ENCODE measurements at places on chromosomes 7 and 10.

DNA sequence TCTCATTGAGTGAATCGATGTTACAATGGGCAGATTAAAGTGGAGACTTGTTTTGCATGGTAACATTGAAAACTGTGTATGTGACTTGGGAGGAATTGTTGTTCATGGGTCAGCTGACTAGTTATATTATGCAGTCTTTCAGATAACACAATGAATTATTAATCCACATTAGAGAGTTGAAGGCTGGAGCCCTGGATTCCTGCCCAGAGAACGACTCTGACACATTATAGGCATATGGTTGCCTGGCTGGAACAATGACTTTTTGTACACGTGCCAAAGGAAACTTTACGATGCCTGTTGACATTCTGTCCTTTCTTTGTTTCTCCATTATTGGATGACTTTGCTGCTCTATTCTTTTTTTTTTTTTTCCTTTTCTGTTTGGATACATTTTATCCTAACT is 52.3 kb upstream of the TMEM229A start:
- peak; percentile 98 for DNase-seq

- no peak for DNase-seq
These were observed 284.9 kb upstream of the AOAH start for GRCh38 chr7:37009125-37009675.

DNA sequence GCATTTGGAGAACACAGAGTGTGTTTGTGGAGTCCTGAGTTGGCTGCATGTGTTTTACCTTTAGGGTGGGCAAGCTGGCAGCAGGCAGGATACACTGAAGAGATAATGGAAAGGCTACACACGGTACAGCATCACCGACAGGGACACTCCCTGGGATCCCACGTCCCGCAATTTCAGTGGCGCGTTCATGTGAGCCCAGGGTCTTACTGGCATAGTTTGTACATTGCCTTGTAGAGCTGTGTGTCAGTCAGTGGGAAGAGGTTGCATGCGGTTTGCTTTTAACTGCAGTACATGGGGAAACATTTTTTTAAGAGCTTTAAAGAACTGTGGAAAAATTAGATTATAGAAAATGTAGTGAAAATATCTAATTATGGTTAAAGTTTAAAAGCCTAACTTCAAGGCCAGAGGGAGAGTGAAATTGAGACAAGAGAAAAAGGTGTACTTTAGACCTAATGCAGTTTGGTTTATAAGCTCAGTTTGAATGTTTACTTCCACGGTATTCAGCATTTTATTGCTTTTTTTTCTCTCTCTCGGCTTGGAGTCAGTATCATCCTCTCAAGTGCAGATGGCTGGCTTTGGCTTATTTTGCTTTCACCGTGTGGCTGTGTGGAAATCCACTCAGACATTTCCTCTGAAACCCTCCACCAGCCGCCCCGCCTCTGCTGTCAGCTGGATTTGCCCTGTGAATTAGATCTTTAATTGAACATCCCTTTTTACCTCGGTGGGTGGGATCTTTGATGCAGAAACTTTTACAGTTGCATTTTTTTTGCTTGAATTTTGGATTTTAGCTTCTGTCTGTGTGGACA is 364.2 kb upstream of the COBL start:
- no peak for DNase-seq

DNA sequence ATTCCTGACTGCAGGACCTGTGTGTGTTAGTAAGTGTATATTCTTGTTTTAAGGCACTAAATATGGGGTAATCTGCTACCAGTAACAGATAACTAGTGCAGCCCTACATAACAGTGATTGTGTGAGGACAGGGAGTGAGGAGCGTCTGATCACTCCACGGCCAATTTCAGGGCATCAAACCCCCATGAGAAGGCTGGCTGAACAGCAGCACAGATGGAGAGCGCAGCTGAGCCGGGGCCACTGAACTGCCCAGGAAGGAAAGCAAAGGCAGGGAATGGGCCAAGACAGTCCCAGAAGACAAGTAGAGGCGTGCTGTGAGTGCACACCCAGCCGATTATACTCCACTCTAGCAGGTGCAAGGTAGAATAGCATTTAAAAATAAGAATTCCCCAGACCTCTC is 157.1 kb upstream of the CHST15 start:
- DNase-seq = no peak

- no peak for DNase-seq
These were observed 305.8 kb downstream of the MDFIC start for GRCh38 chr7:115227473-115228235.

- no peak for DNase-seq
These were observed at the start of gene PNLIPRP3 for GRCh38 chr10:116427671-116428070. Gene PNLIPRP3, plus strand, starts transcription at chr10:116427847. Its CDS starts 166 bp downstream, at chr10:116428013.

- DNase-seq = no peak
These were observed 206.1 kb upstream of the PHYHIPL start for GRCh38 chr10:58970160-58970915.

DNA sequence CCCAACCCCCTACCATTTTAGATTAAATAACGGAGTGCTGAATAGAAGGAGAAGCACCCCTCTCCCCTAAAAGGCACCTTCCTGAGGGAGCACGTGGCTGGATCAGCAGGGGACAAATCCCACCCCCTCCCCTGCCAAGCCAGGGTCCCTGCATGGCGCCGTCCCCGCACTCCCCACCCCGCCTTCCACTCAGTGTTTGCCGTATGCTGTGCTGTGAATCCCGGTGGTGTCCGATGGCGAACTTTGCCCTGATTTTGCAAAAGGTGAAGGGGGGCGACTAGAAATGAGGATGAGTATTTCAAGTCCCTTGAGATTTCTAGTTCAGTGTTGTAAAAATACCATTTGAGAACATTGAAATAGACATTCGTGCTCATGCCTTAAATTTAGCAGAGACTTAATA is 83.5 kb upstream of the SH2B2 start:
- no peak for DNase-seq

- no peak for DNase-seq
These were observed 21.5 kb upstream of the ZNF800 start for GRCh38 chr7:127413962-127414361.

DNA sequence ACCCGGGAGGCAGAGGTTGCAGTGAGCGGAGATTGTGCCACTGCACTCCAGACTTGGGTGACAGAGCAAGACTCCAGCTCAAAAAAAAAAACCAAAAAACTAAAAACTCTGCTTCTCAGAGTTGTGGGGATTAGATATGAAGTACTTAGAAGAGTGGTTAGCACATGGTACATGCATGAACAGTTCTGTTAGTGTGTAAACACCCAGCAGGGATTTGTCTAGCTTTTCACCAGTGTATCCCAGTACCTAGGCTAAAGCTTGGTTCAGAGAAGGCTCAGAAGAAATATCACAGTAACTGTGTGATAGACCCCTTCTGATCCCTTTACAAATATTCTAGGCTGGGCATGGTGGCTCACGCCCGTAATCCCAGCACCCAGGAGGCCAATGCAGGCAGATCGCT is 9.5 kb downstream of the PPIA start:
- DNase-seq = no peak

DNA sequence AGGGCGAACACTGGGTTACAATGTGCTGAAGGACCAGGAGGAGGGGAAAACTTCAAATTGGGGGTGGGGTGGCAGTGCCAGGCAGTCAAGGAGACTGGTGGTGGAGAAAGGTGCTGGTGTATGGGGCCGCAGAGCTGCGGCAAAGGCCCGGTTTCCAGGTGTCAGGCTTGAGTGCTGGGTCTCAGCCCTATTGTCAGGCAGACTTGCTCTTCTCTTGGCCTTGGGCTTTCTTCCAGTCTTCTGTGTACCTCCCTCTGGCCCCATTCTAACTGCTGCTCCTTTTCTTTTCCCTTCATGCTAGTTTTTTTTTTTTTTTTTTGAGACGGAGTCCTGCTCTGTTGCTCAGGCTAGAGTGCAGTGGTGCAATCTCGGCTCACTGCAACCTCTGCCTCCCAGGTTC is 51.0 kb downstream of the POLR3A start:
- DNase-seq = no peak

DNA sequence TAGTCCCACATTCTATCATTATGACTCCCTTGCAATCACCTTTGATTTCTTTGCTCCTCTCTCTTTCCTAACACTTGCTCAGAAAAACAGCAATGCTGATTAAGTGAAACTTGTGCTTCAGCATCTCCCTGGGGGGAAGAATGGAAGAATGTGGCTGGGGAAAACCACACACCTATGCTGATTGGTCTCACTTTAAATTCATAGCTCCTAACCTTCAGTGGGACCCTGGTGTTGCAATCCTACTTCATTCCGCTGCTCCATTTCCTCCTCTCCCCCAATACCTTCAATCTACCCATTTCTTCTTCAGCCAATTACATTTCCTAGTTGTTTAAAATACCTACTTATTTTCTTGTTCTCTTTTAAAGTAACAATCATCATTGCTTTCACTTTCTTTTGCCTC is 1166.7 kb upstream of the C7orf33 start:
- DNase-seq = no peak

- DNase-seq = no peak
These were observed 285.0 kb upstream of the HABP2 start for GRCh38 chr10:113267619-113268562.

GRCh38 chr7:114687238-114687637 is 234.7 kb upstream of the MDFIC start:
- DNase-seq = no peak

- peak; percentile 79 for DNase-seq
These were observed 16.1 kb downstream of the ANKRD16 start for GRCh38 chr10:5873515-5873995.

- no peak for DNase-seq
These were observed 117.6 kb upstream of the TCERG1L start for GRCh38 chr10:131429141-131429540.

GRCh38 chr7:140656548-140657515 is 15.9 kb upstream of the ADCK2 start:
- DNase-seq = peak; percentile 86

GRCh38 chr10:110254467-110254866 is 47.1 kb downstream of the MXI1 start:
- no peak for DNase-seq

GRCh38 chr10:593901-594457 is 95.5 kb downstream of the DIP2C start:
- DNase-seq = no peak

DNA sequence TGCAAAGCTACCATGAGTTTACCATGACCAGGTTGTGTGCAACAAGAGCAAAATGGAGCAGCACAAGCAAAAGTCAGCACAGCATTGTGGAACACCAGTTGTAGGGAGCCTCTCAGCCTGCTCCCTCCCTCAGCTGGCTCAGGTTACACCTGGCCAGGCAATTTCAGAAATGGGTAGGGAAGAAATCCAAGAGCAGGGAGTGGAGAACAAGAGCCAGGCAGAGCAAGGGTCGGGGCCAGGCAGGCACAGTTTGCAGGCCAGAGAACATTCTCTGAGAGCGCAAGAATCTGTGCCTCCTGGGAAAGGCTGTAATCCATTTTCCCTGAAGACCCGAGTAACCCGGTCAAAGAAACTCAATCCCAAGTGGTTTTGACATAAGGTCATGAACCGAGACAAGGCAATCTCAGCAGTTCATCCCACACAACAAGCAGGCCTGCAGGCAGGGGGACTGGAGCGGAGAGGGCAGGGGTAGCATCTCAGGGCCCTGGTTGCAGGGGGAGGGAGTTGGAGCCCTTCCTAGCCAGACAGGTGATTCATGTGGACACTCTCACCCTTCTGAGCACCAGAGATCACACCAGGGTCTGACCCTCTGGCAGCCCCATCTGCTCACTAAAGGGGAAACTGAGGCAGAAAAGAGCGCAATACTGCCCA is 258.4 kb downstream of the PLXNA4 start:
- no peak for DNase-seq

GRCh38 chr7:20310963-20311742 is 19.5 kb upstream of the ITGB8 start:
- DNase-seq = peak; percentile 69

- DNase-seq = no peak
These were observed at the start of gene SLC26A4 for GRCh38 chr7:107660381-107661080. Gene SLC26A4, plus strand, starts transcription at chr7:107660828. Its CDS starts 814 bp downstream, at chr7:107661642.

DNA sequence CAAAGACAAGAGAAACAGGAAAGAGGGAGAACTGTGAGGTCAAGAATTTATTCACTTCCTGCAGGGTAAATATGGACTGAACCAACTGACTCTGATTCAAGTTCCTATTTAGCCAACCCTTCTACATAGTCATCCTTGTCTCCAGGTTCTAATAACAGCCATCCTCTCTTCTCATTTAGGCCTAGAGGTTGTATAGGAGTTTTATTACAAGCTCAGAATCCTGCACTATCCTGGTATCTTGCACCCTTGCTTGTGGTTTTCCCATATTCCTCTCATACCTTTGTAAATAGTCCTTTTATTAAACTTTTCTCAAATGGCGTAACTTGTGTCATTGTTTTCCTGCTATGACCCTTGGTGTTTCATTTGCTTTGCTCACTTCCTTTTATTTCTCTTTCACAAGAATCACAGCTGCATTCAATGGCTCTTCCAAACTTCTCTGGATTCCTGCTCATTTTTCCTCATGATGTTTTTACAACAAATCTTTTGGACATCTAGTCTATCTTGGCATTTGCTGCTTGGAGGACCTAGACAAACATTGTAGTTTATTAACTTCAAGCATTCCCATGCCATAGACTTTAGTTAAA is 12.4 kb upstream of the OR2A5 start:
- peak; percentile 58 for DNase-seq

- no peak for DNase-seq
These were observed 35.1 kb downstream of the BRAF start for GRCh38 chr7:140889645-140890044.

GRCh38 chr10:124525751-124526600 is 64.4 kb downstream of the LHPP start:
- no peak for DNase-seq

Data from lung (tissue), 17 donors.